Uterus (tissue), 4 donors: ENCODE measurements at places on chromosomes 11 and 22. TPM values are rescaled to one million over a fixed set of nuclear protein-coding genes. Genes with fewer than 3 reads are reported as not detected.

RASD2 gene
- 4.9 TPM for total RNA-seq

- DNase-seq, result peak; percentile 61
- no peaks in the 10 kb centered on the region for H3K27me3 ChIP-seq
- no peaks in the 10 kb centered on the region for H3K36me3 ChIP-seq
- no peaks in the 10 kb centered on the region for H3K4me1 ChIP-seq
- H3K4me3 ChIP-seq, result no peak overlapping the region
- no peak overlapping the region for H3K27ac ChIP-seq
These were observed 1.9 kb downstream of the MS4A10 start for GRCh38 chr11:60786811-60787567.

GRCh38 chr11:112412383-112412782, 151.7 kb upstream of the PLET1 start:
- H3K27ac ChIP-seq, result no peak overlapping the region
- no peaks in the 10 kb centered on the region for H3K4me1 ChIP-seq
- H3K27me3 ChIP-seq, result no peaks in the 10 kb centered on the region
- H3K36me3 ChIP-seq, result no peaks in the 10 kb centered on the region
- no peak overlapping the region for H3K4me3 ChIP-seq
- DNase-seq, result no peak

DNA sequence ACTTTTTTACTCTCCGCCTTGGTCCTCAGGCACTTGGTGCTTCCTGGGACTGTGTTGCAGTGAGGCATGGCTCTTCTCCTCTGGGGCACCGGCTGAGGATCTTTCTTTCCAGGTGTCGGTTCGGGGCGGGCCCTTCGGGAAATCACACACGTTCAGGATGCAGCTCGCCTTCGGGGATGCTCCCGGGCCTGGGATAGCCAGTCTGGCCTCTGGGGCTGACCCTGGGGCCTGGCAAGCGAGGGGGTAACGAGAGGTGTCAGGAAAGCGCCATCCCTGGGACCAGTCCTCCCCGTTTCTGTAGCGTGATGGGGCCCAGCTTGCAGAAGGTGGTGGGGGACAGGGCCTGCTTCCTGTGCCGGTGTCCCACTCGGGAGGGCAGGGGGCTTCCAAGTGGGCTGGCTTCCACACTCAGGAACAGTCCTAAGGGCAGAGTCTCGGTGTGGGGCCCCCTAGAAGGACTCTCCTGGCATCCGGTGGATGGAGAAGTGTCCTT, 53.6 kb downstream of the LRP5 start:
- H3K4me1 ChIP-seq, result no peaks in the 10 kb centered on the region
- no peaks in the 10 kb centered on the region for H3K36me3 ChIP-seq
- H3K27me3 ChIP-seq, result no peaks in the 10 kb centered on the region
- DNase-seq, result no peak
- H3K4me3 ChIP-seq, result no peak overlapping the region

DNA sequence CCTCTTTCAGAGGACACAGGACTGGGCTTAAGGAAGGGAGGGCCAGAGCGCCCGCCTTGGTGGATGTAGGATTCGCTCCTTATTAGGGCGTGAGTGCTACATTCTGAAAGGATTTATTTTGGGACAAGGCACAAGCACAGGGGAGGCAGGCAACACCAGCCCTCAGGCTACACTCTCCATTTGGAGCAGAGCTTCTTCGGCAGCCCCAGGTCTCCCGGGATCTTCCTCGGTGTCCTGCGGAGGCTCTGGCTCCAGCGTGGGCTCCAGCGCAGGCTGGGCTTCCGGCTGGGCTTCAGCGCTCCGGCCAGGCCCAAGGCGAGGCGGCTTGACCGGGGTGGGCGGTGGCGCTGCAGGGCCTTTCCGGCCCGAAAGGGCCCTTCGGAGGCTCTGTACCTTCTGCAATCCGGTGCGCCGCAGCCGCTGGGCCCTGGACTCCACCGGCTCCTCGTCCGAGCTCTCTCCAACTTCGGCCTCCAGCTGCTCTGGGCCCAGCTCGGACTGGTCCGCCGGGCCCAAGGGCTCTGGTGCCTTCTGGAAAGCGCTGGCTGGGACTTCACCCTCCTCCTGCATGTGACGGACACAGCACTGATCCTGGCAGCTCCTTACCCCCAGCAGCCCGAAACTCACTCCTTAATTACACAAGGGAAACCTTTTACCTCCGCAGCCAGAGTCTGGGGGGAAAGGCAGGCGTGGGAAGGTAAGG, 1.1 kb downstream of the CAVIN3 start:
- H3K36me3 ChIP-seq, result no peaks in the 10 kb centered on the region
- peak overlapping the region; percentile 74 for H3K4me3 ChIP-seq
- peak; percentile 66 for DNase-seq
